ENCODE measurements at places on chromosomes 5 and 9.

- DNase-seq: peak; percentile 29
Measured at GRCh38 chr5:53936481-53937352, 373.7 kb downstream of the ARL15 start.

- DNase-seq: peak; percentile 91
Measured at GRCh38 chr5:172901788-172902496, 57.3 kb upstream of the RPL26L1 start.

DNA sequence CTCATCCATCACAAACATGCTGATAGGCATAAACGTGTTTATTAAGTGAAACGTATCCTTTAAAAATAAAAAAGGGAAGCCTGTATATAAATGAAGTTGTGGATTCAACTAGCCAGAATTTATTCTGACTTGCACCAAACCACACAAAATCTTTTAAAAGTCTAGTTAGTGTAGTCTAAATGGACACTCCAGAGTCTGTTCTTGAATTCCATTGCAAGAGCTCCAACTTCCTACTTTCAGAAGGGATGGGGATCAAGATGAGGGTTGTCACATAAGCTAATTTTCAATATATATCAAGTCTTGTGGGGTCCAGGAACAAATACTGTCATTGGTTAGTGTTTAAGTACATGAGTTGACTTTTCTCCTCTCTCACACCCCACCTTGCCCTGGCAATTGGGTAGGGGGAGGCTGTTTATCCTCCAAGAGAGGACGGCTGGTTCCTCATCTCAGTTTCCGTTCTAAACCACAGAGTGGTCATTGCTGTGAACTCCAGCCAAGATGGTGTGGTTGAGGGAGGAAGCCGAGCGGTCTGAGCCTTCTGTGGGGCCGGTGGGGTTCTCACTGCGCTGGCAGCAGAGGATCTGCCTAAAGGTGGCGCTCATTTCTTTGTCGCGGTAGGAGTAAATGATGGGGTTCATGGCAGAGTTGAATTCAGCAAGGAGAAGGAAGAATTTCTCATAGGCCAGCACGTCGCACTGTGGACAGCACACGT, 163.2 kb downstream of the LPAR1 start:
- no peak for DNase-seq

- DNase-seq: peak; percentile 31
Measured at GRCh38 chr5:159518371-159518770, 188.1 kb upstream of the IL12B start.

GRCh38 chr9:127763918-127764384, 14.5 kb downstream of the SH2D3C start:
- peak; percentile 30 for DNase-seq

DNA sequence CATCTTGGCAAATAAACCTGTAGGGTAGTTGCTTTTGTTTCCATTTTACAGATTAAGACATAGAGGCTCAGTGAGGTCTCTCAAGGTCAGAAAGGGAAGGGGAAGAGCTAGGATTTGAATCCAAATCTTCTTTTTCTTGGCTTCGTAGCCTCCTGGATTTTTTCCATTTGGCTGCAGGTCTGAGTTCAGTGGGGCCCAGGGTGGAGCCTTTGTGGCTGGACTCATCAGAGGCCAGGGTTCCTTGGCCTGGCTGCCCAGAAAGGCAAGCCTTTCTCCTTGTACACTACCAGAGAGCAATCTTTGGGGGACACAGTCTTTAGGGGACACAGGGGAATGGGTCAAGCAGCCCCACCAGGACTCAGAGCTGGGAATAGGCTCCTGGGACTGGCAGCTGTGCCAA, 10.5 kb upstream of the TRAF1 start:
- DNase-seq: no peak

GRCh38 chr5:138037907-138038633, 5.2 kb upstream of the FAM13B start:
- DNase-seq: no peak

GRCh38 chr5:68369457-68370125, 154.0 kb downstream of the PIK3R1 start:
- no peak for DNase-seq

DNA sequence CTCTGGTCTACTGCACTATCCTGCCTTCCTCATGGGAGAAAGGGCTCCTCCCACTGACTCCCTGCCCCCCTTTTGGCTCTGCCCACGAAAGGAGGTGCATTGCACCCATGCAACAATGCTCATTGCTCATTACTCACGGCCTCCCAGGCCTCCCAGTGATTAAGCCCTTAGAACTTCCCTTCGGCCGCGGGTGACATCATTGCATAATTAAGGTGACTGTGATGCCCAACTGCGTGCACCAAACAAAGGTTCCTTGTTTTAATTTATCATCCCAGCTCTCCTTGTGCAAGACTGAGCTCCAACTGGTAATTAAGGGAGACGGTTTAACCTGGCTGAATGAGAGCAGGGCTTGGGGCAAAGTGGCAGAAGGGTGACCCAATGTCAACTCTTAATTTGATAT, 180.4 kb downstream of the GAS1 start:
- peak; percentile 94 for DNase-seq

- DNase-seq: peak; percentile 60
Measured at GRCh38 chr9:118575341-118576070, 793.7 kb downstream of the BRINP1 start.

DNA sequence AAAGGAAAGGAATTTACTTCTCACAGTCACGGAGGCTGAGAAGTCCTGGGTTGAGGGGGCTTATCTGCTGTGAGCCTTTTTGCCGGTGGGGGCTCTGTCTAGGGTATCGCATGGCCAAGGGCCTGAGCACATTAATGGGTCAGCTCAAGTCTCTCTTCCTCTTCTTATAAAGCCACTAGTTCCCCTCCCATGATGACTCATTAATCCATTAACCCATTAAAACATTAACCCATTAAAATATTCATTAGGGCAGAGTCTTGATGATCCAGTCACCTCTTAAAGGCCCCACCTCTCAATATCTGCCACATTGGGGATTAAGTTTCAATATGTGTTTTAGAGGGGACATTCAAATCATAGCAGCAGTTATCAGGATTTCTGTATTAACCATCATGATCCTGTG, 406.3 kb downstream of the SPOCK1 start:
- DNase-seq: no peak

GRCh38 chr5:56566374-56567249, 248.7 kb upstream of the MAP3K1 start:
- DNase-seq: no peak

- no peak for DNase-seq
Measured at GRCh38 chr5:20029266-20029665, 41.3 kb upstream of the CDH18 start.

DNA sequence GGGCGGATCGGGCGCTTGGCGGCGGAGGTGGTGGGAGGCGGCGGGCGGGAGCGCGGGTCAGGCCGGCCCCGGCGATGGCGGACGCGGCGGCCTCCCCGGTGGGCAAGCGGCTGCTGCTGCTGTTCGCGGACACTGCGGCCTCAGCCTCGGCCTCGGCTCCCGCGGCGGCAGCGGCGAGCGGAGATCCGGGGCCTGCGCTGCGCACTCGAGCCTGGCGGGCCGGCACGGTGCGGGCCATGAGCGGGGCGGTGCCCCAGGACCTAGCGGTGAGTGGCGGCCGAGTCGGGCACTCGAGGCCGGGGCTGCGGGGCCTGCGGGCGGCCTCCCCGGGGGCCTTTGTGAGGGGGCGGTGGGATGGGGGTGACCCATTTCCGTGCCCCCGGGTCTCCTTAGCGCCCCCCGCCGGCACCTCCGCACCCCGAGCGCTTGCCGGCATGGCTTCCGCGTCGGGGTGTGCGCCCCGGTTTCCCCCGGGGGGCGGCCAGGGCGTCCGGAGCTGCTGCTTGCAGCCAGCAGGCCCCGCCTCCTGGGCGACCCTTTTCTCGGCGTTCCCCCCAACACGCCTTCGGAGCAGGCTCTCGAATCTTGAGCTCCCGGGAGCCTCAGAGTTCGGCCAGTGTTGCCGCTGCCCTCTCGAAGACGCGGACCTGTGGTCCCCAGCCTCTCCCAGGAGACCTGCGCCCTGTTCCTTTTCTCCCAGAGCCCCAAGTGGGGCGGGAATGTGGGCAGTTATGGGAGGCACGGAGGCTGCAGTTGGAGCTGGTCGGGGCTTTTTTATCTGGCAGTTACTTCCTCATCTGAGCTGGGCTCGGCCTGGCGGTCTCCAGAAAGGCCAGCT, 456 bp downstream of the KDM3B start:
- DNase-seq: peak; percentile 70

- DNase-seq: no peak
Measured at GRCh38 chr9:121642758-121643157, 8.7 kb upstream of the DAB2IP start.

DNA sequence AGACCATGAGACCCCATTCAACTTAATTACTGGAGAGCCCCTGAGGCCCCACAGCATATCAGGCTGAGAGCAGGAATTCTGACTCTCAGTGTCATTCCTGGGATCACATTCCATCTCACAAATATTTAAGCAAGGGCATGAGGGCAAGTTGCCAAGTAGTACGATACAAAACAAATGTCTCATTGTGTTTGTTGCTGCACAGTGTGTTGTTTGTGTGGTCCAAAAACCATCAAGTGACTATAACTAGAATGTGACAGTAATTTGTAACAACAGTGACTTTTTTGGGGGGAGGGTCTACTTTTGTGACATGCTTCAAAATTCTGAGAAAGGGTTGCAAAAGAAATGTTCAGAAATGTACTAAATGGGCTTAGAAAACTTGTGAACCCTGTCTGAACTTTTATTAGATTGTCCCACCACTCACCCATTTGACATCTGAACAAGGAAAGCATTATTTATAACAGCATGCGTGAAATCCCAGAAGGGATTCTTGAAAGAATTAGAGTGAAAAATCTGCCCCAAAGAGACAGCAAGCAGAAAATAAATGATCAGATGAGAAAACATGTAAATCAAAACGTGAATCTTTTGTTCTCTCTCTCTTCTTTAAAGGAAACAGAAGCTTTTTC, 347.0 kb downstream of the NTRK2 start:
- DNase-seq: no peak

- DNase-seq: no peak
Measured at GRCh38 chr9:98994172-98995058, 50.7 kb downstream of the COL15A1 start.

DNA sequence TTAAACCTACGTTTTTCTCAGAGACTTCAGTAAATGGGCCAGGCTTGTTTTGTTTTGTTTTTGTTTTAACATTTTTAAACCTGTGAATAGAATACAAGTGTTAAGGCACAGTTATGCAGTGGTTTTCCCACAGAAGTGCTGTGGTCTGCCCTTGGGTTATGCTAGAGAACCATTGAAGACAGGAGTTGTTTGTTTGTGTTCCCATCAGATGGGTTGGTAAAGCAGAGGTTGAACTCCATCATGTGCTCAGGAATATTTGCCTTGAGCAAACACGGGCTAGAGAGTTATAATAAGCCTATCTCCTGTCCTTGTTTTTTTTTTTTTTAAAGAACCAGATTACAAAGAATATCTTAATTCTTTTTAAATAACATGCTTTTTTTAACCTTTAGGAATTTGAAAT, 28.5 kb downstream of the RHOBTB3 start:
- DNase-seq: peak; percentile 71

- DNase-seq: no peak
Measured at GRCh38 chr5:78837836-78838235, 147.3 kb downstream of the ARSB start.

GRCh38 chr5:39201781-39202596, 17.4 kb downstream of the FYB1 start:
- DNase-seq: no peak

- no peak for DNase-seq
Measured at GRCh38 chr9:30197954-30198353, 2186.5 kb upstream of the ACO1 start.

GRCh38 chr5:36066540-36067210, at the start of gene UGT3A2:
UGT3A2 (minus strand) TSS chr5:36066882; CDS start chr5:36066789, 93 bp downstream.
- DNase-seq: no peak

DNA sequence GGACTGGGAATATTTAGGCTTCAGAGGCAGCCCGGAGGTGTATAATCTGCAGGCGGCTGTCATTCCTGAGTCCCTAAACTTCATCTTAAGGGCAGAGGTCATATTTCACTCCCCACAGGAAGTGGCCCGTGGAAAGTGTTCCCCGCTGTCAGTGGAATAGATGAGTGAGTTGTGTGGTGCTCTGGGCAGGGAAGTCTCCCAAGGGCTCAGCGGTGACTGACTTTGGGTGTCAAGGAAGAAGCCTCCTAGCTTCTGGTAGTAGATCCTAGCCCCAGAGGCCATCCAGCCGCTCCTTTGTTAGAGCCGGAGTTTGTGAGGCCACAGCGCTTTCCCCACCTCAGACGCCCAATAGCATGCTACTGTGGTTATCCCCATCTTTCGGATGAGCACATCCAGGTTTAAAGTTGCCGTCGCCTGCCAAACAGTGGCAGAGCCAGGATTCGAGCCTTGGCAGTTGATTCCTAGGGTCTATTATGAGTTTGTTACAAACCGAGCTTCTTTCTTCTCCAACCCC, 38.9 kb upstream of the TIFAB start:
- DNase-seq: no peak

GRCh38 chr5:158695595-158696330, 404.0 kb downstream of the EBF1 start:
- DNase-seq: peak; percentile 83

- DNase-seq: peak; percentile 31
Measured at GRCh38 chr9:92501671-92502393, 19.5 kb upstream of the ASPN start.

GRCh38 chr5:172437445-172438318, 16.6 kb downstream of the SH3PXD2B start:
- DNase-seq: peak; percentile 78

DNA sequence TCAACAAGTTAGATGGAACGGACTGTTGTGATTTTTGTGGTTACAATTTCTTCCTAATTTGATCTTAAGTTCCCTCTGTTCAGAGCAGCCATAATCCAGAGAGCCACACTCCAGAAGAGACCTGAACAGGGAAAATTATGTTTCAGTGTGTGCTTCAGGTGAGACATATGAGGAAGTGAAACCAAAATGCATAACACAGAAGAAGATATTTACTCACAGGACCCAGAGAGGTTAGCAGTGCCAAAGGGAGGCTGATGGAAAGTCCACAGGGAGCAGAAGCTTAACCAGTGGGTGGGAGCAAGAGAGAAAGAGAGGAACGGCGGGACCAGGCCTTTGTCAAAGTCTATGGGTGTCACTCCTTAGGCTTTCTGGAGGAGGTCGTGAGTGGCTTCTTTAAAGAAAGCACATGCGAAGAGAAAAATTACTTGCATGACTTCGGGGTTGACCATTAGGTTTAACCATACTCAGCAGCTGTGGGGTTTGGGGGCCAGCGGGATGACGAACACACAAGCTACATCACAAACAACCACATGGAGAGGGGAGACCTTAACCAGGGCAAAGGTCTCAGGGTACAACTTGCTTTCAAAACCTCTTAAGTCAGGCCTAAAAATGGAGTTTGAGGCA, 141.4 kb downstream of the MED10 start:
- no peak for DNase-seq

DNA sequence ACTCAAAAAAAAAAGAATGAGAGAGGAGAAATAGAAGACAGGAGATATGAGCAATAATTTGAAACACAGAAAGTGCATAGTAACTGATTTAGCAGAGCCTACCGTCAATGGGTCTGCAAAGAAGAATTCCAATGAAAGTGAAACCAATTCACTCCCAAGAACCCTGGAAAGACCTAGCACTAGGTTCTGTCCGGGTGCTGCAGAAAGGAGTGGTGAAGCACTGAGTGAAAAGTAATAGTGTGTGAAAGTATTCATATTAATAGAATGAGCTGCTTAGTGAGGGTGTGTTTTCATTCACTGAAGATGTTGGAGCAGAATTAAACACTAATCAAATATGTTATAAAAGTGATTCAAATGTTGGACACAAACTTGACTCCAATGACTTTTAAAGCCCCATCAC, 51.3 kb upstream of the SLC30A5 start:
- no peak for DNase-seq

All from EL (cell line).